ENCODE measurements at places on chromosomes 3 and 15.

DNA sequence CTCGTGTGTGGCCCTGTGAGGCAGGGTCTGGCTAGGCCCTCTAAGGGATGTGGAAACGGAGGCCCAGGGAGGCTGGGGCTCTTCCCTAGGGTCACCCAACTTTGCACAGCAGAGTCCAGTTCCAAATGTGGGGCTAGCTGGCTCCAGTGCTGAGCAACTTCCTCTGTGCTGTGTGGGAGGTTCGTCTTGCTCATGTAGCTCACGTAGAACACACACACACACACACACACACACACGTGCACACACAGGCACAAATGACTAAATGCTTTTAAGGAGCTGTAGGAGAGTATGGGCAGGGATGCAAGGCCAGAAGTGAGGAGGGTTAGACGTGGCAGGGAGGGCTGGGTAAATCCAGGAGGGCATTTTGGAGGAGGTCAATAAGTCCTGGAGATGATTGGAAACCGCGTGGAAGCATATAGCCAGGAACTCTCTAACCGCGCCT is 213.8 kb downstream of the RPLP1 start:
- no peak for DNase-seq

DNA sequence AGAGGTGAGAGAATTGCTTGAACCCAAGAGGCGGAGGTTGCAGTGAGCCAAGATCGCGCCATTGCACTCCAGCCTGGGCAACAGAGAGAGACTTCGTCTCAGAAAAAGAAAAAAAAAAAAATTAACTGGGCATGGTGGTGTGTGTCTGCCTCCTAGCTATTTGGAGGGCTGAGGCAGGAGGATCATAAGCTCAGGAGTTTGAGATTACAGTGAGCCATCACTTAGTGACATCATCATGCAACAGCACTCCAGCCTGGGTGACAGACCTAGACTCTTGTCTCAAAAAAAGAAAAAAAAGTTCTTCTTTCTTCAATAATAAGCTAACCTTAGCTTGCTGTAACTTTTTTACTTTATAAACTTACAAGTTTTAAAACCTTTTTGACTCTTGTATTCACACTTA is 99.8 kb downstream of the SLMAP start:
- no peak for DNase-seq

DNA sequence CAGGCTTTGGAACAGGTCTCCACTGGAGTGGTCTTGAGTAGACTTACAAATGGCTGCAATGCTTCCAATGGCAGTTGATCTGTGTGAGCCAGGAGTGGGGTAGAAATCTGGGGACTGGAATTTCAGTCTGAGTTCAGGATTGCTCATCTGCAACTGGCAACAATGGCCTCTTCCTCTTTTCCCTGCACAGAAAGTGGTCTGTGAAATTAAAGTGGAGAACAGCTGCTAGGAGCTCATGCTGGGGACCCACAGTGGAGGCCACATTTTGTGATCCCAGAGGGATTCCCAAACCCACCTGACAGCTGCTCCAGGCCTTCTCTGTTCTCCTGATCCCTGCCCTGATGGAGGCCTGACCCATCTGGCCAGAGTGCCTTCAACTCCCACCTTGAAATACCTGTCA is 49.6 kb downstream of the CEMIP start:
- DNase-seq: no peak

GRCh38 chr15:29675791-29676301 is 146.4 kb downstream of the TJP1 start:
- DNase-seq: no peak

DNA sequence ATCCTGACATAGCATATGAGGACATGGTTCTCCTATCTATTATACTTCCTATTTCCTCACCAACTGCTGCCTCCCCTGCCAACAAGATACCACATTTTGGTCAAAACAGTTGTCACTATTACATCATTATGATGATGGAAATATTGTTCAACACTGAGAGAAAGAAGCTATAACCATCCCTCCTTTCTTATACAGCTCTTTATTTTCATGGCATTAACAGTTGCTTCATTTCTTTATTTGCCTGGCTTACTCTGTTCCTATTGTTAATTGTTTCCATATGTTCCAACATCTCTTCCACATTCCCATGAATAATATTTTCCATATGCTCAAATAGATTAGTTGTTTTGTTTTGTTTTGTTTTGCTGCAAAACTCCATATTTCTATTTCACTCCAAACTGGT is 40.8 kb upstream of the FILIP1L start:
- DNase-seq: no peak

DNA sequence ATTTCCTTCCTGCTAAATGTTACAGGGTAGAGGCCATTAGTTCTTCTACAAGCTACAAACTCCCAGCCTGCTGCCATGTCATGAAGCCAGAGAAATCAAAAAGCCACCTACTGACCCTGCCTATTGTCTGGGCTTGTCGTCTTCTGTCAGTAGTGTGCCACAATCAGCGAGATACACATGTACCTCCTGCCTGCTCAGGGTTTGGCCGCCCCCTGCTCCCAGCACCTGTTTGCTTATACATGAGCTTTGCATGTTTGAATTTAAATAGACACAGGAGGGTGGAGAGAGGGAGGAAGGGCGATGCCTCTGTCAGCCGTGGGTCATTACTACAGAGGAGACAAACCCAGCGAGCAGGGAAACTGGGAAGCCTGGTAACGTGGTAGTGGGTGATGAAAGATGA is 106.1 kb downstream of the ROBO2 start:
- no peak for DNase-seq

- peak; percentile 65 for DNase-seq
Measured at GRCh38 chr3:112074616-112075497, 11.3 kb upstream of the C3orf52 start.

GRCh38 chr15:35545824-35546510 is at the start of gene DPH6:
DPH6 (minus strand) TSS chr15:35546165; CDS start chr15:35546141, 24 bp downstream.
- DNase-seq: peak; percentile 35

DNA sequence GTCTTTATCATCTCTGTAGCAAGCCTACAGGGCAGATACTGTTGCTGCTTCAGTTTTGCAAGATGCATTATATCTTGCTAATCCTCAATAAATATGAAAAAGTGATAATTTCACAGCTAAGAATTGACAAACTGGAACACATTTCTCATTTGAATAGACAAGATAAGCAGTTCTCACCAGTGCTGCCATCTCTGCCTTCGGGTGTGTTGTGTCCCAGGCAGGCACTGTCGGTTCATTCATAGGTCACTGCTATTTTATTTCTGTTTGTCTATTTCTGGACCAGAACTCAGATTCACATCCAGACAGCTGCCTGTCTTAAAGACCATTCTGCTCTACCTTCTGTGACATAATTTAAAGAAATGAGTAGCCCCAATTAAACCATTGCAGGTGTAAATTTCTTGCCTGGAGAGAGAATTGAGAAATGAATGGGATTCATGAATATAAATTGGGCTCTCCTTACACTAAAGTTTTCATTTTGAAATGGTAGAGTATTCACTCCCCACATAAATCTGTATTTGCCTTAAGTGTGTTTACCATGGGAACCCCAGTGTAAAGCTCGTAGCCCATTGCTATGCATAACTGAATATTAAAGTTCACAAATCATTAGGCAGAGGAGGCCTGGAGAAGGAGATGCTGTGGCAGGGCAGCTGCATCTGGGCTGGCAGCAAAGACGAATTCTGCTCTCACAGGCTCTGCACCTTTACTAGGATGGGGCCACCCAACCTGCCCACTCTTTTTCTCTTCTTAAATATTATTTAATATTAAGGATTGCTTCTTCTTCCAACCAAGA is 149.9 kb downstream of the ARPP21 start:
- DNase-seq: no peak

DNA sequence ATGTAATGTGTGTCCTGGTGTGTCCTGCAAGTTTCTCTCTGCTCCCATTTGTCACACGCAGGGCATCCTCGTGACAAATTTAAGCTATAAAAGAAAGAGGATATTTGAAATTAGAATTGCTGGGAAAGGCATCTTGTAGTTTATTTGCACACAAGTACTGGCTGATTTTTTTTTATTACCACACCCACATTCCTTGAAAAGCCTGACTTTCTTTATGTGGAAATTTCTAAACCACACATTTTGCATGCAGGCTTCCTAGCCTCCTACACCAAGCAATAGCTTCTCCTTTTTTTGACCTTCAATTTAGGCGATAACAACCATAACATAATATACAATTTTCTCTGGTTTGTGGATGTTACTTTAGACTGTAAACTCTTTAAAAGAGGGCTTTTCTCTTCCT is 126.1 kb downstream of the SERPINI1 start:
- DNase-seq: no peak

- no peak for DNase-seq
Measured at GRCh38 chr15:86743283-86743903, 663.7 kb downstream of the AGBL1 start.
